ENCODE measurements at places on chromosomes 4 and X.
A peak's percentile ranks its signal among the peaks of the same experiment; 100 is the strongest.

- DNase-seq: no peak
Measured at GRCh38 chr4:174144106-174144505, 139.4 kb downstream of the FBXO8 start.

GRCh38 chr4:180792541-180792940 lies 1450.7 kb upstream of the TENM3 start:
- no peak for DNase-seq

DNA sequence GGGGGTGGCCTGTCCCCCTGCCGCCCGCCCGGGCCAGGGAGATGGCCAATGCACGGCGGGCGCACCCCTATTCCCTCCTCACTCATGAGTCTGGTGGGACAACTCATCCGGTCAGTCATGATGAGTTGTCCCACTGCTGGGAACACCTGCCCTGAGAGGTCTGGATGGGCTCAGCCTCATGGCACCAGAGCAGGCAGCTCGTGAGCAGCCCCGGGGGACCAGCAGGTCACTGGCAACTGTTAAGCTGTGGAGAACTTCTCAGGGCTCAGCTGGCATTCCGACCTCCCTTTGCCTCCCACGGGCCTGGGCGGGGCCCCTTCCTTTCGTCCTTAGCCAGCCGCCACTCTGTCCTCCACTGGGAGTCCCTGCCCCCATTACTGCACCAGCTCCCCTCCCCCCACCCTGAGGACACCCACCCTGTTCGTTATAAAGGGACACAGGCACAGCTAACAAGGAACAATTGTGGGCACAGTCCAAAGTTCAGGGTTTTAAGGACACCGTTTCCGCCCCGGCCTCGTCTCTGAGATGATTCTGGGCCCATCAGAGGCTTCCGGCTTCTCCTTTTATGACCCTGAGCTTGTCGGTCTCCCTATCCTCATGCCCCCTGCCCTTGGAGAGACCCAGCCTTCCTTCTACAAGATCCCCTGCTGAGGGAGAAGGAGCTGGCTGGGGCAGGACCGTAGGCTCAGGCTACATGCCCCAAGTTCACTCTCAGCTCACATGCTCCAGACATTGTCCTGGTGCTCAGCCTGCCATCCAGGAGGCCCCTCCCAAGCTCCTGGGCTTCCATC lies 14.6 kb upstream of the KIAA0232 start:
- DNase-seq: no peak

GRCh38 chrX:43266487-43266886 lies 389.6 kb upstream of the MAOA start:
- DNase-seq: no peak

- no peak for DNase-seq
Measured at GRCh38 chr4:119206178-119206577, 6.3 kb upstream of the USP53 start.

- no peak for DNase-seq
Measured at GRCh38 chr4:54032558-54033135, 31.8 kb downstream of the CHIC2 start.

GRCh38 chr4:38983787-38984598 lies 48.2 kb downstream of the TMEM156 start:
- DNase-seq: no peak

DNA sequence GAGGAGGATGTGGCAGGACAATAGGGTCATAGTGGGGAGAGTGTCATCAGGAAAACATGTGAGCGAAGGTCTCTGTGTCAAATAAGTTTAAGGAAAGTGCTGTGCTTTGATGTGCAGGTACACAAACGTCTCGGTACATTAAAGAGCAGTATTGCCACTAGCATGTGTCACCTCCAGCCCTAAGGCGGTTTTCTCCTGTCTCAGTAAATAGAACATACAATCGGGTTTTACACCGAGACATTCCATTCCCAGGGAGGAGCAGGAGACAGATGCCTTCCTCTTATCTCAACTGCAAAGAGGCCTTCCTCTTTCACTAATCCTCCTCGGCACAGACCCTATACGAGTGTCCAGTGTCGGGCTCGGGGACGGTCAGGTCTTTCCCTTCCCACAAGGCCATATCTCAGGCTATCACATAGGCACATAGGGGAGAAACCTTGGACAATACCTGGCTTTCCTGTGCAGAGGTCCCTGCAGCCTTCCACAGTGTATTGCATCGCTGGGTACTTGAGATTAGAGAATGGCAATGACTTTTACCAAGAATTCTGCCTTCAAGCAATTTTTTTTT lies 684.5 kb downstream of the PDHA2 start:
- DNase-seq: no peak

GRCh38 chr4:145388043-145388442 lies 93.6 kb upstream of the SMAD1 start:
- peak; percentile 89 for DNase-seq

- DNase-seq: peak; percentile 7
Measured at GRCh38 chr4:172985552-172985951, 183.1 kb upstream of the GALNT7 start.

DNA sequence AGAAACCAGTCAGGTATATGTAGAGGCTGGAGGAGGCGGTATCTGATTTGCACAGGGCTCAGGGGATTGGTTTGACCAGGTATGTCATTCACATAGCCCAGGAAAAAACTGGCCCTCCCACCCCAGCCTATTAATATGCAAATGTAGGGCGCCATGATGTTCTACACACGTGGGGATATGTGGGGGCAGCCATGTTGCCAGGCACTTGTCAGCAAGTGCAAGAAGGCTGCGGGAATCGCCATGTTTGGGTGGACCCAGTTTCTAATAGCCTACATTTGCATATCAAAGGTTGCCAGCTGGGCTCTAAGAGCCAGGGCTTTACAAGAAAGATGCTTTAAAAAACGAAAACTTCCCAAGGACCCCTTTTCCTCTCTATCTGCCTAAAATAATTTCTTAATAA lies 335.1 kb downstream of the SMARCA1 start:
- DNase-seq: no peak

GRCh38 chrX:45669715-45670340 lies 469.2 kb upstream of the DIPK2B start:
- DNase-seq: no peak

DNA sequence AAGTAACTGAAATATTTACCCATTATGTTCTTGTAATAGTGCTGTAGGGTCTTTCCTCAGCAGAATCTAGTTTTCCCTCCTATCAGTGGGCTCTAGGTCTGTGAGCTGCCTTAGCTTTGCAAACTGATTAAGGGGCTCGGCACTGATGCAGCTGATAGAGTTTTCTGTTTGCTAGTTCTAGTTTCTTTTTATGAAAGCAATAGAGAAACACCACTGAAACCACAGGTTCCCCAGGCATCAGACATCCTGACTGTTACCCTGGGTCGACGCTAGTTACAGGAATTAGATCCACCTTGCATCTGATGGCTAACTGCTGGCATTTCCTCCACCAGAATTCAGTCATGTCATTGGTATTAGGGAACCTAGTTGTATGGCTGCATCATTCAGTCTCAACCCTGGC lies 225.0 kb upstream of the VCX start:
- DNase-seq: no peak

- DNase-seq: no peak
Measured at GRCh38 chr4:105193536-105193935, 46.9 kb downstream of the TET2 start.

DNA sequence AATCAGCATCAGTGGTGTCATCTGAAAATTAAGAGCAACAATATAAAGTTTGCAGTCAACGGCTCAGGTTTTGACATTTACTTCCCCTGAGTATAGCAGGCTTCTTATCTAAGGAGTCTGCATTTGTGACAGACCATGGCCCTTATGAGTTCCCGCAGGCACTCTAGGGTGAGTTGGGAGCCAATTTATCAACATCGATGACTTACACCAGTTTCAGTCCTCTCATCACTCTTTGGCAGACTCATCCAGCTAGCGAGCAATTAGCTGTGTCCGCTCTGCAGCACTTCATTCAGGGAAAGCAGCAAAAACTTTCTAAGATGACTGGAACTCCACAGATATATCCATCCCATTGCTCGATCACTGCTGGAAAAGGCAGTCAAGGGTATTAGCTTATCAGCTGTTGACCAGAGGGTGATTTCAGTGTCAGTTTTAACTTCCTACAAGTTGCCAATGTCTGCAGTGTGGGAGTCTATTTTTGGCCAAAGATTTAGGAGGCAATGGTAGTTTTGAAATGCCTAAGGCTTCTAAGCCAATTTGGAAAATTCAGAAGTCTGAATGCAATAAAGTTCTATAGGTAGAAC lies 625.1 kb upstream of the TENM3 start:
- DNase-seq: no peak

DNA sequence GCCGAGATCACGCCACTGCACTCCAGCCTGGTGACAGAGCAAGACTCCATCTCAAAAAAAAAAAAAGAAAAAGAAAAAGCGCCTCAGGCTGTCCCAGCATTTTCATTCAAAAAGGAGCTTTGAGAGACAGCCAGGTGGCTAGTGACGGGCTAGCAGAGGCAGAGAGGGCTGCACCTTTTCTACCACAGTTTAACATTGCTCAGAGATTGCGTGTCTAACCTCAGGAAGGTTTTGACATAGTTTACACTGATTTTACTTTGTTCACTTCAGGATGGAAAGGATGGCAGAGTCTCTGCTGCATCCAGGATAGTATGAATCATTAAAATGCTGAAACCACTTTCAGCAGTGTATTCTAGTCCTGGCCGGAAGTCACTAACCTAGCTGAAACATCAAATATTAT lies 28.1 kb downstream of the ZFP42 start:
- DNase-seq: no peak

- DNase-seq: no peak
Measured at GRCh38 chrX:154310616-154311536, 15.3 kb downstream of the TKTL1 start.

DNA sequence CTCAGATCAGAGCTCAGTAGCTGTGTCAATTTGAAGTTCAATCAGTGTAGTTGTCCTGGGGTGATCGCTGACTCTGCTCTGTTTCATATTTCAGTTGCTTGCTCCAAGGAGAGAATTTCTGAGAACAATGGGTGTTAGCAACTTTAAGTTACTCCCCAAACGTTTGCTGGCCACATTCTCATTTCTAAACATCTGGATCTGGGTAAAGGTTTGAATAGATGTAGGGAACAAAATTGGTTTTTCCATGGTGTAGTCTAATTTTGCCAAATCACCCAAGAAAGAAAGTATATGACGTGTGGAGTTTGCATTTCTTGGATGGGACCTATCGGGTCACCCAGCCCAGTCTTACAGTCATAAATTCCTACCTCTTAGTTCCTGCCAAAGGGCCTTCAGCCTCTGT lies 103.7 kb downstream of the AKAP4 start:
- no peak for DNase-seq

Data from kidney capillary endothelial cell (primary cell).